ENCODE measurements at places on chromosomes 1 and 21. TPM values are rescaled to one million over a fixed set of nuclear protein-coding genes. Genes with fewer than 3 reads are reported as not detected.

GRCh38 chr1:112878321-112878720, 77.7 kb downstream of the SLC16A1 start:
- no peak for DNase-seq

GRCh38 chr1:164700683-164701082, 141.7 kb downstream of the PBX1 start:
- no peak for DNase-seq

DNA sequence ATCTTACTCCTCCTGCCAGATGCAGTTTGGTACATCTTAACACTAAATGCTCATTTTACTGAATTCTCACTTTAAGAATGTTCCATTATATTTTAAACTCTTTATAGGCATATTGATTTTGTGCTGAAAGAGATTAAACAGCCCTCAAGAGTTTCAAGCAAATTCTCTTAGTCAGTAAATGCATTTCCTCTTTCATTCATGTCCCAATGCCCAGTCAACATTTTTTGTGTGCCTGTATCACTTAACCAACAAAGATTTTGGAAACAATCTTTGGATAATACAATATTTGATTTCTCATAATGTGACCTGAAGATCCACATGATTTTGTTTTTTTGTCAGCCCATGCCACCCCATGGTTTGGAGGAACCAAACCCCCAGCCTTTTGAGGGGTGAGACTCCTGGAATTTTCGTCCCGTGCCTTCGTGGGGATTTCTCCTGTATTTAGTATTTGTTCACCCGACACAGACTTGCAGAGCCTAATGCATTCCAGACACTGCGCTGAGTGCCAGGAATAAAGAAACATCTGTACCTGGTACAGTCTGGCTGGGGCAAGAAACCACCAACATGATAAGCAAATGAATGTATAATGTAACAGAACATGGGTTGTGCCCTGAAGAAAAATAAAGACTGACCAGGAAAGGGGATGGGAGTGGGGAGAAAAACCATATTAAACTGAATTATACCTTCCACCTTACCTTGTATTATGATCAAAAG, 47.1 kb upstream of the ETS2 start:
- DNase-seq, result no peak

DNA sequence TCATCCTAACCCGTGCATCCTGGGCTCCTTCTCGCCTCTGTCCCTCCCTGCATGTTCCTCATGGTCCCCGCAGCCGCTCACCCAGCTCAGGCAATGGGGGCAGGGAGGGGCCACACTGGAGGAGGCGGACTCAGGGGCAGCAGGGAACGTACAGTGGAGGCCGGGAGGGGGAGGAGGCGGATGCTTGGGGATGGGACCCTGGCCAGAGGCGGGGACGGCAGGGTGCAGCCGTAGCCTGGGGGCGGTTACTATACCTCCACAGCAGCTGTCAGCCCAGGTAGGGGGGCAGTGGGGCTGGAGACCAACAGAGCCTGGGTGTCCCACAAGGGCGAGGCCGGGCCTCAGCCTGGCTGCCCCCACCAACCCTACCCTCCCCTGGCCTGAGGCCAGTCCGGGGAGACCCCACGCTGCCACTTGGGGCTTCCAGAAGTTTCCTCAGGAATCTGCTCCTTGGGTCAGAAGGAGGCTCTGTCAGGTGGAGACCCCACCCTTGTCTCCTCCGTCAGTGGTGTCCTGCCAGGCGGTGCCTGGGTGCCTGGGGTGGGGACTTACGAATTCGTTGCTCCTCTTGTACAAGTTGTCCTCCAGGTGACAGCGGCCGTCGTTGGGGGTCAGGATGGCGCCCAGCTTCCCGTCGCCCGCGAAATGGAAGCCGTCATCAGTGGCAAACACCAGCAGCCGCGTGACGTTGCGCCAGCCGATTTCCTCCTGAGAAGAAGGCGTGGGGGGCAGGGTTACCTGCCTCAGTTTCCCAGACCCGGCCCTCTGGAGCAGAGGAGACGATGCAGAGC, 20.7 kb downstream of the ITGB2 start:
- no peak for DNase-seq

The RNF186 gene
- not detected for total RNA-seq

GRCh38 chr1:107139833-107140702, 771 bp upstream of the NTNG1 start:
- DNase-seq, result no peak

GRCh38 chr1:98304888-98305287, 356.6 kb upstream of the SNX7 start:
- no peak for DNase-seq

DNA sequence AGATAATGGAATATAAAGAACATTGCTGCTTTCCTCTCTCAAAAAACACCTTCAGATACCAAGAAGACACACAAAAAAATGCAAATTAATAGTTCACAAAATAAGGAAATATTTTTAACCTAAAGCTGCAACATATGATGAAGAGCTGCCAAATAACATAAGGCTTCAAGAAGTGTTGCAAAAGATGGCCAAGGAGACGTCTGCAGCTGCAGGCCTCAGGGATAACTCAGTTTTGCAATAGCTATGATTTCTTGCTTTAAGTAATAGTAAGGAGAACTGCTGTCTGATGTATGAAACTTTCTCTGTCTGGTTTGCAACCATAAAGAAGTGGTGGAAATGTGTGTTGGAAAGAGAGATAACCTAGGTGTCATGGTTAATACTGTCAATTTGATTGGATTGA, 1237.5 kb downstream of the MRPL39 start:
- no peak for DNase-seq

The CLCN6 gene
- 4.3 TPM for total RNA-seq

The TXLNA gene
- total RNA-seq, result 30.1 TPM

GRCh38 chr1:6497215-6497866, 5.9 kb upstream of the PLEKHG5 start:
- no peak for DNase-seq

- no peak for DNase-seq
Observed at GRCh38 chr1:247883346-247883745, 12.0 kb upstream of the OR2W3 start.

The IPO9 gene
- total RNA-seq, result 19.6 TPM

The C1orf216 gene
- 3.8 TPM for total RNA-seq

- DNase-seq, result no peak
Observed at GRCh38 chr1:57770772-57771171, 346.9 kb upstream of the DAB1 start.

DNA sequence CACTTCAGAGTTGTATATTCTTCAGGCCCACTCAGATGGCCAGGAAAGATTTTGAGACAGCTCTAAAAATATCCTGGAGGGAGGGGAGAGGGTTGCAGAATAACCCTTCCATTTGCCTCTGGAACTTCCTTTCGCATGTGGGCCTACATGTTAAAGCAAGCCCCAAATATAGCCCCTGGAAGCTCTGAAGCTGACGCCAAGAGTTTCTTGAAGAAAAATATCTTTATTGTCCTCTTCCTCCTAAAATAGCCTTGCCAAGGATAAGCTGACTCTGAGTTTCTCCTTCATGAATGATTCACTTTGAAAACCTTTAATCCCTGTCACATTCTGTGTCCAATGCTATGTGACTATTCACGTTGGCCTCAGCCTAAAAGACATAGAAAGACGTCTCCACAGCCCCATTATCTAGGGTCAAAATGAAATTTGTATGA, 6.4 kb downstream of the C1orf116 start:
- DNase-seq, result no peak

DNA sequence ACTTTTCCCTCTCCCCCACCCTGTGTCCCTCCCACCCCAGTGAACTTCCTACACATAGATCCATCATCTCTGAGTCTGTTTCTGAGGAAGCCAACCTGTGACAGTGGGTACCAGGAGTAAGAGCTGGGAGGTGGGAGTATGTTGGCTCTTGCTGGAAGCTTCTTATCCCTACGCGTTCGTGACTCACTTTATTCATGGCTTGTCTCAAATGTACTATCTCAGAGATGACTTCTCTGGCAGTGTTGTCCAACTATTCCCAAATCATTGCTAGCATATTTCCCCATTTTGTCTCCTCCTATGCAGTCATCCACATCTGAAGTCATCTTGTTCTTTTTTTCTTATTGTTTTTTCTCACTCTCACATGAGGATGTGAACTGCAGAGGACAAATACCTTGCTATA, 88.0 kb downstream of the HIVEP3 start:
- no peak for DNase-seq

The GBP6 gene
- not detected for total RNA-seq

- DNase-seq, result no peak
Observed at GRCh38 chr1:178633056-178633455, 92.0 kb upstream of the RALGPS2 start.

The ZDHHC18 gene
- 11.7 TPM for total RNA-seq

GRCh38 chr1:184186167-184186566, 134.6 kb downstream of the TSEN15 start:
- DNase-seq, result no peak

DNA sequence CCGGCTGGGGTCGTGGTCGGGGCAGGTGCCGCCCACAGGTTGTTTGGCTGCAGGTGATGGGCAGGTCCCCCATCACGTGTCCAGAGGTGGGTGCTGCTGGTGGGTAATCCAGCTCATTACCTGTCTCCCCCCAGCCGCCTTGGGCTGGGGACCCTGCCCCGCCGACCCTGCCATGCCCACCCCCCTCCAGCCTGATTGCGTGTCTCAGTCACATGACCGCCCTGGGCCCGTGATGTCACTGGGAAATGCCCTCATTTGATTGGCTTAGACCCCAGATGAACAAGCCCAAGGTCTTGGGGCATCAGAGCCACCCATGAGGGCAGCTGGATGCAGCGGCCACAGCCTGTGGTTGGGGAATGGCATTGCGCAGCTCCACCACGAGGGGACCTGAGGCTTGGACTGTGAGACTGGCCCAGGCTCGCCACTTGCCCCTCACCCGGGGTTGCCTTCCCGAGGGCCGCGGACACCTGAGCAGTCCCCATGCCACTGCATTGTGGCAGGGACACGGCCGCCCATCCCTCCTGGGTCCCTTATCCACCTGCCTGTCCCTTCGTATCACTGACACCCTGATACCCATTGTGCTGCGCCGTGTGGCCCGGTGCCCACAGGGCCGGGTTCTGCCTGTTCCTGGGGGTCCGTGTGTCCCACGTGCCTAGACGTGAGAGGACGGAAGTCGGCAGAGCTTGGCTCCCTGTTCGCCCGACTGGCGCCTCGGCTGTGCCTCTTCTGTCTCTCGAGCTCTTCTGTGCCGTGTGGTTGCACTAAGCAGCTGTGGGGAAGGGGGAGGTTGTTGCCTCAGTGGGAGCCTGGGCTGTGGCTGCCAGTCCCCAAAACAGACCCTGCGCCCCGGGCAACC, 68.0 kb downstream of the FAAP20 start:
- DNase-seq, result no peak

GRCh38 chr1:82161700-82162141, 361.0 kb downstream of the ADGRL2 start:
- DNase-seq, result no peak

The RRP1 gene
- 25.1 TPM for total RNA-seq

- peak; percentile 14 for DNase-seq
Observed at GRCh38 chr21:44442266-44443125, 12.8 kb upstream of the LRRC3 start.

GRCh38 chr1:204204944-204205343, 8.7 kb upstream of the KISS1 start:
- DNase-seq, result no peak

DNA sequence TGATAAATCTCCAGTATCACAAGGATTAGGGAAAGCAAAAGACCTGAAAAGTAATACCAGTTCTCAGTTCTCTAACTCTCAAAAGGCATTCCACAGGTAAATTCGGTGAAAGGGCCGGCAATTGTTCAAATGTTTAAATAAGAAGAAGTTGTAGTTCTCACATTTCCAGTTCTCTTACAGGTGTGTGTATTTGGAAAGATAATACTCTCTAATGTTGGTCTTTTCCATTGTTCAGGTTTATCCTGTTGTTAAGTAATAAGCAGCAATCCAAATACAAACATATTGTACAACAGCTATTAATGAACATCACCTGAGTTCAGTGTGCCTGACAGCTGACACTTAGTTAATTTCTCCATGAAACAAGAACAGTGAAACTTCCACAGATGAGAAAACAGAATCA, 13.2 kb upstream of the PRKAB2 start:
- no peak for DNase-seq

GRCh38 chr1:101060992-101061391, 35.4 kb upstream of the DPH5 start:
- no peak for DNase-seq

- DNase-seq, result peak; percentile 69
Observed at GRCh38 chr21:15063814-15064575, 805 bp downstream of the NRIP1 start.

DNA sequence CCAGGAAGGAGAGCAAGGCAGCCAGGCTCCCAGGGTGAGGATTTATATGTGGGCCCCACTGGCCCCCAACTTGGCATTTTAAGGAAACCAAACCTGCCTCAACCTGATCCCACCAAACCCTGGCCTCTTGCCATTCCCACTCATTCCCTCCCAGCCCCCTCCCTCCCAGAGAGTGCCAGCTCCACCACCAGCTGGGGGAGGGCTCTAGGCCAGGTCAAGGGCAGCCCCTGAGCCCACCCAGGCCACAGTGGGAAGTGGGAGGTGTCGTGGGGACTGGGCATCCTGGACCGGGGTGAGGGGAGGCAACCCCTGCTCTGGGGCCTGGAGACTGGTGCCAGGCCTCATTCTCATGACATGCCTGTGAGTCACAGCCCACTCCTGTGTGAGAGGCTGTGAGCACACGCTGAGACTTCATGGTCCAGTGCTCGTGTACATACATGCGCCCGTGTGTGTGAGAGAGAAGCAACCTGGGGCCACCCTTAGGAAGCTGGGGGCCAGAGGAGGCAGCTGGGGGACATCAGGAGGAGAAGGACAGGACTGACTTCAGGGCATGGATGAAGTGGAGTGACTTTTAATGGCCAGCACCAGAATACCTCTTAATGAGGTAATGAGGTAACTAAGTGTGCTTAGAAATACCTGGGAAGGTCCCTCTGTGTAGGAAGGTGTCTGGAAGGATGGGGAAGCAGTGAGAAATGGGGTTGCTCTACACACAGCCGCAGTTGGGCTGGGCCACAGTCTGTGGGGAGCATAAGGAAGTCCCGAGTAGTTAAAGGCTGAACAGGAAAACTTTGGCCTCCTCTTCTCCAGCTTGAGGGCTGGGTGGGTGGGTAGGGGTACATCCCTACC, at the start of gene S100A2:
Gene S100A2 (minus strand): TSS at position 316 of the 846 bp plus-strand sequence. CDS start 1,967 bp downstream, outside the sequence.
- no peak for DNase-seq

GRCh38 chr1:25579292-25580252, 36.2 kb downstream of the LDLRAP1 start:
- no peak for DNase-seq

DNA sequence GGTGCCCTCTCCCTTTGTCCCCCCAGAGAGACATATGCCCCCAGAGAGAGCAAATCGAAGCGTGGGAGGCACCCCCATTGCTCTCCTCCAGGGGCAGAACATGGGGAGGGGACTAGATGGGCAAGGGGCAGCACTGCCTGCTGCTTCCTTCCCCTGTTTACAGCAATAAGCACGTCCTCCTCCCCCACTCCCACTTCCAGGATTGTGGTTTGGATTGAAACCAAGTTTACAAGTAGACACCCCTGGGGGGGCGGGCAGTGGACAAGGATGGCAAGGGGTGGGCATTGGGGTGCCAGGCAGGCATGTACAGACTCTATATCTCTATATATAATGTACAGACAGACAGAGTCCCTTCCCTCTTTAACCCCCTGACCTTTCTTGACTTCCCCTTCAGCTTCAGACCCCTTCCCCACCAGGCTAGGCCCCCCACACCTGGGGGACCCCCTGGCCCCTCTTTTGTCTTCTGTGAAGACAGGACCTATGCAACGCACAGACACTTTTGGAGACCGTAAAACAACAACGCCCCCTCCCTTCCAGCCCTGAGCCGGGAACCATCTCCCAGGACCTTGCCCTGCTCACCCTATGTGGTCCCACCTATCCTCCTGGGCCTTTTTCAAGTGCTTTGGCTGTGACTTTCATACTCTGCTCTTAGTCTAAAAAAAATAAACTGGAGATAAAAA, 8.4 kb downstream of the EFNA3 start:
- DNase-seq, result no peak
